ENCODE measurements at places on chromosomes 6 and 20.

DNA sequence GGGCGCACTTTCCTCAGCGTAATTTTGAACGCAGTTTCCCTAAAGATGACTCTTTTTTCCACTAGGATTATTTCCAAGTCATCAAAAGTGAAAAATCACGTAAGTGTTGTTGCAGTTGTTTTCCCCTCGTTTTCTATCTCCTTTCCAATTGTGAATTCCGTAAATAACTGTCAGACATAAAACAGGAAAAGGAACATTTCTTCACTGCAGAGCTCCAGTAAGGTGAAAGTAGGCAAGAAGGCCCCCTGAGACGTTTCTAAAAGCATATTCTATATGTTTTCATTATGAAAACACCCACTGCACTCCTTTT lies 17.8 kb downstream of the HIVEP2 start:
- no peak for DNase-seq

DNA sequence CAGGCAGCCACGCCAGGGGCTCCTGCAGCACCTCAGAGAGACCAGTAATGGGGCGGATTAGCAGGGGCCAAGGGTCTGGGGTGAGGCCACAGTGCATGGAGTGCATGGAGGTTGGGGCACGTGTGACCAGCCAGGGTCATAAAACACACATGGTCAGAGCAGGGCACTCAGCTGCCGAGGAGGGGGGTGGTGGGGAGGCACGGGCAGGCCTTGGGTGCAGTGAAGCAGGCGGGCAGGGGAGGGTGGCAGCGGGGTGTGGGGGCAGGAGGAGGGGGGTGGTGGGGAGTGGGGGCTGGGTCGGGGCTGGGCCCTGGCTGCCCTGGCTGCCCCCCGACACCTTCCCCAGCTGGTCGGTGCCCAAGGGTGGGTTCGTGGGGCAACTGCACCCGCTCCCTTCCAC lies 23.7 kb upstream of the NTSR1 start:
- DNase-seq, result no peak

DNA sequence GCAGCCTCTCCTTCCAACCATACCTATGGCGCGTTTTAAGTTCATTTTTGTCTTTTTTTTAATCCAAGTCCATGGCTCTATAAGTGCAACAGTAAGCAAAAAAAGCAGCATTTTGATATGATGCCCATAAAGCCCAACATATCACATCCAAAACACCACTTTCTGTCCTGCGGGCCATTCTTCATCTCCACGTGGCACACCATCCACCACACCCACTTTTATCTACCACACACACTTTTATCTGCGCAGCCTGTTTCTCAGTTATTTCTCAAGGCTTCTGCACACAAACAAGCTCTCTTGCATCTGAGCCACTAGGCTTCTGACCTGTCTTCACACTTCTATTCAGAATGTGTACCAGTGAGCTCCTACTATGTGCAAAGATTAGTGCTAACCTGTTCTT lies 5.3 kb downstream of the GCLC start:
- DNase-seq, result no peak

GRCh38 chr20:46196990-46197389 lies 78.9 kb downstream of the CD40 start:
- no peak for DNase-seq

DNA sequence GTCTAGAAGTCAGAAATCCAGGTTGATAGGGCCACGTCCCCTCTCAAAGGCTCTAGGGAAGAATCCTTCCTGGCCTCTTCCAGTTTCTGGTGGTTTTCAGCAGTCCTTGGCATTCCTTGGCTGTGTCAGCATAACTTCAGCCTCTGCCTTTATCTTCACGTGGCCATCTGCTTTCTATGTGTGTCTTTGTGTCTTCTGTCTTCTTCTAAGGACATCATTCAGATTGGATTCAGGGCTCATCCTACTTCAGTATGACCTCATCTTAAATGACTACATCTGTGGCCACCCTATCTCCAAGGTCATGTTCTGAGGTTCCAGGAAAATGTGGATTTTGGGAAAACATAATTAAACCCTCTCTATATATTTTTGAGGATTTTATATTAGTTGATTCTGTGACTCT lies 23.0 kb downstream of the C6orf89 start:
- no peak for DNase-seq

GRCh38 chr6:37699138-37699766 lies 1.6 kb upstream of the MDGA1 start:
- no peak for DNase-seq

- DNase-seq, result no peak
Observed at GRCh38 chr6:169337886-169338445, 84.3 kb upstream of the THBS2 start.

- no peak for DNase-seq
Observed at GRCh38 chr6:5403609-5404008, 142.3 kb downstream of the FARS2 start.

DNA sequence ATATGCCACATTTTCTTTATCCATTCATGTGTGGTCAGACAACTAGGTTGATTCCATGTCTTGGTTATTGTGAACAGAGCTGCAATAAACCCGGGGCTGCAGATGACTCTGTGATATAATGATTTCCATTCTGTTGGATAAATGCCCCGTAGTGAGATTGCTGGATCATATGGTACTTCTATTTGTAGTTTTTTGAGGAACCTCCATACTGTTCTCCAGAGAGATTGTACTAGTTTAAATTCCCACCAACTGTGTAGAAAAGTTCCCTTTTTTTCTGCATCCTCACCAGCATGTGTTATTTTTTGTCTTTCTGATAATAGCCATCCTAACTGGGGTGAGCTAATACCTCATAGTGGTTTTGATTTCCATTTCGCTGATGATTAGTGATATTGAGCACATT lies 62.2 kb upstream of the MAP3K4 start:
- no peak for DNase-seq

DNA sequence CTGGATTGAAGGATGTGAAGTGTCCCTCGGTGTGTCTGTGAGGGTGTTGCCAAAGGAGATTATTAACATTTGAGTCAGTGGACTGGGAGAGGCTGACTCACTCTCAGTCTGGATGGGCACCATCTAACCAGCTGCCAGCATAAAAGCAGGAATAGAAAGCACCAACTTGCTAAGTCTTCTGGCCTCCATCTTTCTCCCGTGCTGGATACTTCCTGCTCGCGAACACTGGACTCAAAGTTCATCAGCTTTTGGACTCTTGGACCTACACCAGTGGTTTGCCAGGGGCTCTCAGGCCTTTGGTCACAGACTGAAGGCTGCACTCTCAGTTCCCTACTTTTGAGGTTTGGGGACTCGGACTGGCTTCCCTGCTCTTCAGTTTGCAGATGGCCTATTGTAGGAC lies 220.3 kb upstream of the LRFN2 start:
- DNase-seq, result no peak

DNA sequence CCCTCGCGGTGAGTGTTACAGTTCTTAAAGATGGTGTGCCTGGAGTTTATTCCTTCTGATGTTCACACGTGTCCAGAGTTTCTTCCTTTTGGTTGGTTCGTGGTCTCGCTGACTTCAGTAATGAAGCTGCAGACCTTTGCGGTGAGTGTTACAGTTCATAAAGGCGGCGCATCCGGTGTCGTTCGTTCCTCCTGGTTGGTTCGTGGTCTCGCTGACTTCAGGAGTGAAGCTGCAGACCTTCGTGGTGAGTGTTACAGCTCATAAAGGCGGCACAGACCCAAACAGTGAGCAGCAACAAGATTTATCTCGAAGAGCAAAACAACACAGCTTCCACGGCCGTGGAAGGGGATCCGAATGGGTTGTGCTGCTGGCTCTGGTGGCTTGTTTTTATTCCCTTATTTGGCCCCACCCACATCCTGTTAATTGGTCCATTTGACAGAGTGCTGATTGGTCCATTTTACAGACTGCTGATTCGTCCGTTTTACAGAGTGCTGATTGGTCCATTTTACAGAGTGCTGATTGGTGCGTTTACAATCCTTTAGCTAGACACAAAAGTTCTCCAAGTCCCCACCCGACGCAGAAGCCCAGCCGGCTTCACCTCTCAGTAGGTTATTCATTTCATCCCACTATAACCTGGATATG lies 48.2 kb upstream of the ARG1 start:
- DNase-seq, result no peak

- DNase-seq, result no peak
Observed at GRCh38 chr20:59514554-59514953, 89.8 kb upstream of the PHACTR3 start.

DNA sequence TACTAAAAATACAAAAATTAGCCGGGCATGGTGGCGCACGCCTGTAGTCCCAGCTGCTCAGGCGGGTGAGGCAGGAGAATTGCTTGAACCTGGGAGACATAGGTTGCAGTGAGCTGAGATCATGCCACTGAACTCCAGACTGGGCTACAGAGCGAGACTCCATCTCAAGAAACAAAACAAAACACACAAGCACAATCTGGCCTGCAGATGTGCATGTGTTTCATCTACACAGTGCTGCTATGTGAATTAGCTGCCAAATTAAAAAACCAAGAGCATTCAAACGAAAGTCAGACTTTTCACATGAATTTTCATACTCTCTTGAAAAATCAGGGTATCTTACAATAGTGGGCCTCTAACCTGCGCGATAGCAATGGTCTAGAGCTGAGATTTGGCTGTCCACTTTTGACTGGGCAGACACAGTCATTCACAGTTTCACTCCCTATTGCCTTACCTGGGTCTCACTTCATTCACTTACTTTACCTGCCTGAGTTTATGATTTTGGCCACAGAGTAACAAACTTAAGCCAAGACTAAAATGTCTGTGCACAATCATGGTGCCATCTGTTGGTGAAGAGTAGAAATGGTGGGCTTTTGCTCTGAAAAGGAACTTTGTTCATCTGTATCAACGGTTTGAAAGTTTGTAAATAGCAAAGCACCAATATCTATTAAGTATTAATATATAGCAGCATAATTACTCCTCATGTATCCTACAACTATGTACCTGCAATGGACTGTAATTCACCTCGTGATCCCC lies 138.5 kb upstream of the UST start:
- DNase-seq, result no peak

- no peak for DNase-seq
Observed at GRCh38 chr20:11672959-11673358, 244.7 kb upstream of the BTBD3 start.

GRCh38 chr6:135236732-135237131 lies 55.6 kb downstream of the MYB start:
- no peak for DNase-seq

DNA sequence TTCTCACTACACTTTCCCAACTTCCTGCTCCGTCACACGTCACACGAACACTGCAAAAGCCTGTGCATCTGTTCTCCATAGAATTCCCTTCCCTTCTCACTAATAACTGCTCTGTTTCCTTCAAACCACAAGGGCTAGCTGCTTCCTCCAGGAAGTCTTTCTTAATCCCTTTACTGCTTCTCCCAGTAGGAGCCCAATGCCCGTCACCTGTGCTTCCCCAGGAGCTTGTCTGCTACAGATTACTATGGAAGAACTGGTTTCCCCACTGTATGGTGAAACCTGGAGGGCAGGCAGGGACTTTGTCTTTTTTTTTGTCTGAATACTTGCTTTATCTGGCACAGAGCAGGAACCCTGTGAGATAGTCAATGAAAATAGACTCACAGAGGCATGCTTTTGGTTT lies 444.7 kb upstream of the MAP3K7 start:
- no peak for DNase-seq

GRCh38 chr6:15287670-15288375 lies 42.0 kb downstream of the JARID2 start:
- DNase-seq, result peak; percentile 78

- no peak for DNase-seq
Observed at GRCh38 chr20:60541991-60542390, 583.8 kb downstream of the CDH26 start.

DNA sequence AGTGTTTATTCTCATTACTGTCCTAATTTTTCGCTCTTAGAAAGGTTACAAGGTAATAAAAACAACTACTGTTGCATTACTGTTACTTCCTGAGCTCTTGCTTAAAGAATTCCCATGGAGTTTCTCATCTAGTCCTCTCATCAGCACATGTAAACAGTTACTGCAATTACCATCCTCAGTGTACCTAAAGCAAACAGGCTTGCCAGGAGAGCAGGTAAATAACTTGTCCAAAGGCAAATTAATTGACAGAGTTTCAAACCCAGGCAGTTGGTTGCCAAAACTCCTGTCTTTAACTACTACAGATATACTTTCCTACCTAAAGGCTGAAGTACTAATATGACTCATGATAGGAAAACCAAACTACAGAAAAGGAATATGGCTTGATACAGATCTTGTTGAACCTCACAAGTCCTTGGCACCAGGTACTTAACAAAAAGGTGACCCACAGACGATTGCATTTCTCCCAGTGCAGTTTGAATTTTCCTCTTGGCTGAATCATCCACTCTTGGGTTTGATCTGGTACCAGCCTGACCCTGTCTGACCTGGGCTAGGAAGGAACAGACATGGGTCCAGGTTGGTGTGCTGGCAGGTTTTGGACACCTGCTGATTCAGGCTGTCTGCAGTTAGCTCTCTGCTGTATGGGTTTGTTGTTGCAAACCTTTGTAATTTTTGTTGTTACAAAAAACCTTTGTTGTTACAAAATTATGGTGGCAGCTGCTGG lies 153.0 kb downstream of the CFAP61 start:
- DNase-seq, result no peak

GRCh38 chr6:157219201-157220200 lies 103.8 kb downstream of the TMEM242 start:
- no peak for DNase-seq

DNA sequence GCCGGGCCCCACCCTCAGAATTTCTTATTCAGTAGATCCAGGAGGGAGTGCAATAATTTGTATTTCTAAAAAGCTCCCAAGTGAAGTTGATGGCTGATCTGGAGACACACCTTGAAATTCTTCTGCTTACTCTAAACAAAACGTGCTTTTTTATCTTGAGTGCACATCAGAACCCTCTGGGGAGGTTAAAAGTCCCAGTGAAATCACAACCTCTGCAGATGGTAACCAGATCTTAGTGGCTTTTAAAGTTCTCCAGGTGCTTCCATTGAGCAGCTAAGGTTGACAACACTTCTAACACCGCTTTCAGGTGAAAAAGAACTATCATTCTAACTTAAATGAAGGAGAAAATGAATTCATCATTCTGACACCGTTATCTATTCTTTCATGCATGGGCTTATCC lies 45.6 kb upstream of the ESR1 start:
- no peak for DNase-seq
